ENCODE measurements at places on chromosomes 13 and 19.

- no peak for DNase-seq
Measured at GRCh38 chr19:53079313-53079924, 23.8 kb downstream of the ZNF160 start.

DNA sequence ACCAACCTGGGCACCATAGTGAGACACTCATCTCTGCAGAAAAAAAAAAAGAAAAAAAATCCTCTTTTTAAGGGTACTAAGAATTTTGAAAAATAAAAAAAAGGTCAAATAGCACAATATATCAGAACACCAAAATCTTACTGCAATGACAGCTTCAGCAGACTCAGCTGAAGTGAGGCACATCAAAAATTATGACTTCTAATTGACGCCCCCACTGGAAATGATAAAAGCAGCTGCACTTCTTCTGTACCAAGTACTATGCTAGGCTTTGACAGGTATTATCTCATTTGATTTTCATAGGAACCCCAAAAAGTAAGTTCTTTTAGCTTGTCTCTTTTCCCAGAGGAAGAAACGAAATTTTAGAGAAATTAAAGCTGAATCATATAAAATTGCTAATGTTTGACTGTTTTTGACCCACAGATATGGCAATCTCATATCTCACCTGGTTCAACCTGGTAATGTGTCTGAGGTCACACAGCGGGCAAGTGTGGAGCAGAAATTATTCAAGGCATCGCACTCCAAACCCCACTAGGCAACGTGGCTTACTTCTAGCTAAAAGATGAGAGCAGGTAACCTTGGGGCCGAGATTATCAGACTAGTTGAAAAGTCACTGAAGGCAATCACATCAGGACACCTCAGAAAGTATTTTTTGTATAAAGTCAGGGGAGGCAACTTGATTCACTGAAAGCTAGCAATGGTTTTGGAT is 78.1 kb downstream of the TNFSF11 start:
- no peak for DNase-seq

- no peak for DNase-seq
Measured at GRCh38 chr13:101523154-101524131, 71.0 kb downstream of the ITGBL1 start.

DNA sequence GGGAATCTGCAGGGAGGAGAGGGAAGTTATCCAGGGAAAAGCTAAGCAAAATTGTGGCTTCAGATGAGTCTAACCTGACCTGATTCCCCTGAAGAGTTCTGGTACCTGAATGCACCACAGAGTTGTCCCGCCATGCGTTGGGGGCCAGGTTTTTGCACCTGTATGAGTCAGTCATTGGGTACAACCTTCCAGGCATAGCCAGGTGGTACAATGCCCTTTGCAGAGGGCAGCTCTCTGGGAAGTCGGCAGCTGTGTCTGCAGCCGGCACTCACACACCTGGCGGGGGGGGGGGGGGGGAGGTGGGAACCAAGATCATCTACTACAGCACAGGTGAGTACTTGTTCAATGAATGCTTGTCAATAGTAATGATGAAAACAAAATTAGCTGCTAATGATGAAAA is 52.5 kb upstream of the GTF3A start:
- DNase-seq = no peak

- no peak for DNase-seq
Measured at GRCh38 chr13:34025746-34026145, 207.8 kb downstream of the RFC3 start.

DNA sequence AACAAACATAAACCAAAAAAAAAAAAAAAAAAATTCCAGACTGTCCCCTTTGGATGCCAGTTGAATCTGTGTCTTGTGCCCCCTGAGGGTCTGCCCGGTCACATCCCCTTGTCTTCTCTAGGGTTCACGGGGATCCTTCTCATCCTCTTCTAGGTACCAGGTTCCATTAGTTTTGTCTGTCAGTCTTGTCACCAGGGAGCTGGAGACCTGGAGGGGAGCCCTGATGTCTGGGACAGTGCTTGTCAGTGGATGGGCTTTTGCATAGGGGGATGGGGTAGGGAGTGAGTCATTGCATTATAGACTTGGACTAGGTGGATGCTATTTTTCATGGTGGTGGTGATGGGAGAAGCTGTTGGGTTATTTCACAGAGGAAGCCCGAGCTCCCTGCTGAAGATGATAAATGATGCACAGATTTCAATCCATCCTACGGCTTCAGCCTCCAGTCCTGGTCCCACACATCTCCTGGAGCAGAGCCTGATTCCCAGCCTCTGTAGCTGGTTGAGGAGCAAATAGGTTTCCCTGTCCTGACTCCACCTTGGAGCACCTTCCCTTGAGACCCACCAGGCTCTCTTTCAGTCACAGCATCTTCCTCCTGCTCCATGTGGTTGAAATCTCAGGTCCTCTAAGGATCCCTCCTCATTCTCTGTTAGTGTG is 26.0 kb downstream of the WTIP start:
- DNase-seq = no peak

DNA sequence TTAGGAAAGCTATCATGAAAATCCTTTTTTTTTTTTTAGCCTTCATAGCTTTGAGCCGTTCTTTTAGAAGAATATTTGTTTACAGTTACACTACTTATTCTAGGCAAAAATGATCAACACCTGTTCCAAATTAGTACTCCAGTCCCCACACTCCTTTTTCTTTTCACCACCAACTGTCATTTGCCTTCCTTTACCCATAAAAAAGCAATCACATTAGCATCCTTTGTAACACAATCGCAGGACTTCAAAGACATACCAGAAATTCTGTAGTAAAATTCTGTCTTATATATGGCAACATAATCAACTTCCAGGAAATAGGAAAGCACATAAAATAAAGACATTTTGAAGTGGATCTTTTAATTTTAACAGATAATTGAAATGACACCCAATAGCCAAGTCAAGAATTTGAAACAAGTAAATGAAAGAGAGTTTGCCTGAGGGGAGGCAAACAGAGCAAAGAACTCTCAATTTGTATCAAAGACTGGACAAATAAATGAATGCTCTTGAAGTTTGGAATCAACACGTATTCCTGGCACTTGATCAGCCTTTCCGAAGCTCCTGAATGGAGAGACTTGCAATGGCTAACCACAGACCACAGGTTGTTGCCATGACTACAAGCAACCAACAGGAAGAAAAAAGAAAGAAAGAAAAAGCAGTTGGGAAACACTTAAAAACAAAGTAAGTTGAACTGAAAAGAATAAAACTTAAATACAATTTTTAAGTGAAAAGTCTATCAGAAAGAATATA is 206.8 kb downstream of the PCDH9 start:
- no peak for DNase-seq

Measured in NCI-H2081 treated with DMSO at 0.1 percent for 48 hours (cell line).